Activated effector memory CD4-positive, alpha-beta T cell treated with anti-CD3 and anti-CD28 coated beads, Interleukin-2, amount 50 U/mL, for 16 hours (primary cell): ENCODE measurements at places on chromosomes 1 and 21.

DNA sequence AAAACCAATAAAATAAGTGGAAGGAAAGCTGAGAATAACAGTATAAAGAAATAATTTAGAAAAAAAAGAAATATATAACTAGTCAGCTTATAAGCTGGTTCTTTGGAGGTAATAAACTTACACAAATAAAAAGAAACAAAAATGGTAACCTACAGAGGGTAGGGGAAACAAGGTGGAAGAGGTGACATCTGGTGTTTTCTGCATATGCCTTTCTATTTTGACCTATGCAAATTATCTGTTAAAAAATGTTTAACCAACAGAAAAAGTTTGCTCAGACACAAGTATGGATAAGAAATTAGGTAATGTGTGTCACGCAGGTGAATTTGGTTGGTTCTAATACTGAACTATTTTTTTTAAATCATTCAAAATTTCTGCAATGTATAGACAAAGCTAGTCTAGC lies 53.6 kb upstream of the DMRTA2 start:
- DNase-seq = no peak

DNA sequence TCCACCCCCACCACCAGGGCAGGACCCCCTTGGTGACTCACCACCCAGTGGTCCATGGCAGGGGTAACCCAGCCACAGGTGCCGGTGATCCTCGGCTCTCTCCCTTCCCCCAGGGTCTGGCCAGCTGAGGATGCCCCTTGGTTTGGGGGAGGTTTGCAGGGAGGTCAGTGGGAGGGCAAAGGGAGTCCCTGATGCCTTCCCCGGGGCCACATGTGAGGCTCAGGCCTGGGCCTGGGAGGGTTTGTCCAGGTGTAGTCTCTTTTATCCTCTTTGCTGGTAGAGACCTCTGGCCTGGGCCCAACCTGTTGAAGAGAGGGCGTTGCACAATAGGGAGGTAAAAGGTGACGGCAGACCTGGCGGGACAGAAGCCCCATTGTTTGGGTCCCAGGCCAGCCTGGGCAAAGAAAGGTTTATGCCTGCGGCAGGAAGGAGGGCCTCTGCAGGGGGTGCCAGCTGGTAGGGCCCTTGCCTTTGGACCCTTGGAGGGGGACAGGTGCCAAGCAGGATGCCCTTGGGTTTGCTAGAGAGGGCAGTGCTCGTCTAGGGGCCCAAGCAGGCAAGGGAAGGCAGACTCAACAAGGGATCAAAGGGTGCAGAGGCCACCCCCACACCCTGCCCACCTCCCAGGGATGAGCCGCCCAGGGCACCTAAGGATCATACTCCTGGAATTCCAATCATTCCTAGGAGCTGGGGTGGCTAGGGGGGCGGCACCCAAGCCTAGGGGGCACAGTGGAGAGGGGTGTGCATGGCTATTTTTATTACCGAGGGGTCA lies 760 bp upstream of the TINAGL1 start:
- DNase-seq = no peak

- DNase-seq = no peak
These were observed 80.6 kb downstream of the CACHD1 start for GRCh38 chr1:64550510-64550909.

DNA sequence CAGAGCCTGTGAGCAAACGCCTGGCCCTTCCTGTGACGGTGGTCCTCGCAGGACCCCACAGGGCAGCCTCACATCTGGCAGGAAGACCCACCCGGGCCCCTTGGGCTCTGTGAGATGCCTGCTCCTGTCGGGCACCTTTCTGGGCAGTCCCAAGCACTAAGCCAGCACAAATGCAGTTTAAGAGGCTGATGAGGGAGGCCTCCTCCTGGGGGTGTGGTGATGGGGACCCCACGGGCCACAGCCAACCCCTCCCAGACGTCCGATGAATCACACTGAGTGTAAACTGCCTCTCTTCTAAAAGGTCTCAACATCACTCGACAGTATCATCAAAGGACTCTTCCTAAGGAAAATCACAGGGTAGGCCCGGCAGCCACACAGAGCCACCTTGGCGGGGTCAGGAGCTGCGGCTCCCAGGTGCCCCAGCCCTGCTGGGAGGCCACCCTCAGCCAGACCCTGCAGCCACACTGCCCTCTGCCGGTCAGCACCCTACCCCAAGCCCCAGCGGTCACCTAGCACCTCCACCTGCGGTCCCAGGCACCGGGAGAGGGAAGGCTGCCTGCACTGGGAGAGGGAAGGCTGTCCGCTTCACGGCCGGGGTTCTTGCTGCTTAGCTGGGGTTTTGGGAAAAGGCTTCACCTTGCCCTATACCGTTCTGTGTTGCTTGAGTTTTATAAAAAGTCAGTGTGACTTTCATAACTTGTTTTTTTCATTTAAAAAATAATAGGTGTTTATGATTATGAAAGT lies 3.9 kb upstream of the PRKCZ start:
- DNase-seq = peak; percentile 79

GRCh38 chr21:33901412-33902288 lies 14.0 kb downstream of the ATP5PO start:
- DNase-seq = no peak

- DNase-seq = no peak
These were observed 1.5 kb downstream of the PARP1 start for GRCh38 chr1:226406401-226406881.

DNA sequence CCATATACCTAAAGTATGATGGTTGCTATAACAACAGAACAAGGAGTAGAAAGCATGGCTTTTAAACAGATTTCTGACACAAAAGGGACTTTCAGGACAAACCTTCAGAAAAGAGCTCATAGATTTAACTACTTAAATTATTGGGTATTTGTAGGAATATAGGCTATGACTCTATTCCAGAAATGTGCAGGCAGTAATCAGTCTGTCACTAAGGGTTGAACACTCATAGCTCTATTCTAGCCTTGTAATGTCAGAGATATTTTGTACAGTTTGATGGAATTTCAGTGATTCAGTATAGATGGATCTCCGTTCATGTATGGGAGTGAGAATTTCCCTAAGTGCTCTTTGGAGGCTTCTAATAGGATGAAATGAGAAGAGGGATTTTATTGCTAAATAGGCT lies 82.8 kb downstream of the EXTL2 start:
- no peak for DNase-seq
